ENCODE measurements at places on chromosomes 2 and 18.

- no peak for DNase-seq
Observed at GRCh38 chr2:22701561-22702160, 683.3 kb upstream of the KLHL29 start.

DNA sequence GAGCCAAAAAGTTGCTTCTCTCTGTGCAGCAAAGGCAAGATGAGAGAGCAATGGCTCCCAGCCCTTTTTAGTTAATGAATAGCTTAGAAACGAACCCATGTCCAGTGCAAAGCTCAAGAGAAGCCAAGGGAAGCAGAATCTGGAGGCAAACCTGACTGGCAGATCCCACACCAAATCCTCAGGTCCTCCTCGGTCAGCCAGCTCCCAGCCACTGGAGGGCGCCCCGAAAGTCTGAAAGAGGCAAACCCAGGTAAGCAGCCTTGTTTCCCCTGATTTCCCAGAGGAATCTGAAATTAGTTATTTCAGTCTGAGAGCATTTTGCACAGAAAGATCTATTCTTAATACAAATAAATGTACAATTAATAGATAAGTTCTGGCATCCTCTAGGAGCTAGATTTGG is 71.3 kb upstream of the PID1 start:
- DNase-seq, result no peak

DNA sequence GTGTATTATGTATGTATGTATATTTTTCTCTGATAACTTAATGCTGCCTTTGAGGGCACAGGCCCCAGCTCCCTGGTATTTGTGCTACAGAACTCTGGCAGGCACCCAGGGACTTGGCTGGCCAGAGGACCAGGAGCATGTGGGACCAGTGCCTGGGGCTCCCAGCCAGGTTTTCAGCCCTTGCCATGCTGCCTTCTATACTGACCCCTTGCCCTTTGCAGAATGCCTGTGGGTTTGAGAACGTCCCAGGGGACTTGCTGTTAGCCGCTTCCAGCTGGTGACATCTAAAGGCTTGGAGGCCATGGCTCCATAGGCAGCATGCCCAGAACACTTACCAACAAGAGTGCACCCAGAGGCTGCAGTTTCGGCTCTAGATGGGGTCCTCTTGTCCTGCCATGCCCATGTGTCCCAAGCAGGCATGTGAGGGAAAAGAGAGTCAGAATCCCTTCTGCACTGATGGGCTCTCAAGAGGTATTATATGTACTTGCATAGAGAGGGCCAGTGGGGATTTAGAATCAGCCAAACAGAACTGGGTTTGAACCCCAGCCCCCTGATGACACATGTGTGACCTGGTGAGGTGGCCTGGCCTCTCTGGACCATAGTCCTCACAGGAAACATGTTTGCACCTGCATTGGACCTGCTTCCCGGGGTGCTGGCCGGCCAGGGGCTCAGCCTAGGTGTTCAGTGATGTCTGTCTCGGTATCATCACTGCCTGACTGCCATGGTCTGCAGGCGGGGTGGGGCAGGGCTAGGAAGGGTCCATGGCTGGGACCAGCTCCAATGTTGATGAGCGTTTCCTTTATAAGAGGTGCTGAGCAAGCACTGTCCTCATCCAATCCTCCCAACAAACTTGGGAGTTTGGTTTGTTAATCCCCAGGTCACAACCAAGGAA is 119.2 kb upstream of the FHL2 start:
- DNase-seq, result no peak

DNA sequence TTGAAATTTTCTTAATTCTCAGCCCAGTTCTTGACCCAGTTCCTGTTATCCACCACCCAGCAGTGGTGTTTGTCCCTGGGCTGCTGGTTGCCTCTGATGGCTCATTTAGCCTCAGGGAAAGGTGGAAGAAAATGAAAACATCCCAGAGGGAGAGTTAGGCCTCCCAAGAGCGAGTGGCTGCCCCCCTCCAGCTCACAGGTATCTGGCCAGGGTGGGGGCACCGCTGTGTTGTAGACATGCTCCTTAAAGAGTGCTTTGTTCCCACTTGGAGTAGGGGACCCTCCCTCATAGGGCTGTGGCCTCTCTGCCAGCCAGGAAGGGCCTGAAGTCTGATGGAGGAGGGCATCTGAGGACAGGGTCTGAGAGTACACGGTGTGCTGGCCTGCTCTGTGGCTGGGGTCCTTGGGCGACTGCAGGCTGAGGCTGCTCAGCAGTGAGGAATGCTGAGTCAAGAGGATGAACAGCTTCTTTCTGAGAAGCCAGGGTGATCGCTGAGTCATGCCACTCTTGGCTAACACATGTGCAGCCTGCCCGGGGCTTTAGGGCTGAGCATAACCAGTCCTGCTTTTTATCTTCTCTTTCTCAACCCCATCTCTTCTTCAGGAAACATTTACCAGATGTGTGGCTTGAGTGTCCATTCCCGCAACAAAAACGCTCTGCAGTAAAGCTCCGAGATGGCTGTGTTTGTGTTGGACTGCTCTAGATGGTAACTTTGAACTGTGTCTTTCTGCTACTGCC is 72.3 kb downstream of the IL1R2 start:
- DNase-seq, result no peak

GRCh38 chr2:162342321-162342720 is 1.6 kb upstream of the GCA start:
- DNase-seq, result no peak

DNA sequence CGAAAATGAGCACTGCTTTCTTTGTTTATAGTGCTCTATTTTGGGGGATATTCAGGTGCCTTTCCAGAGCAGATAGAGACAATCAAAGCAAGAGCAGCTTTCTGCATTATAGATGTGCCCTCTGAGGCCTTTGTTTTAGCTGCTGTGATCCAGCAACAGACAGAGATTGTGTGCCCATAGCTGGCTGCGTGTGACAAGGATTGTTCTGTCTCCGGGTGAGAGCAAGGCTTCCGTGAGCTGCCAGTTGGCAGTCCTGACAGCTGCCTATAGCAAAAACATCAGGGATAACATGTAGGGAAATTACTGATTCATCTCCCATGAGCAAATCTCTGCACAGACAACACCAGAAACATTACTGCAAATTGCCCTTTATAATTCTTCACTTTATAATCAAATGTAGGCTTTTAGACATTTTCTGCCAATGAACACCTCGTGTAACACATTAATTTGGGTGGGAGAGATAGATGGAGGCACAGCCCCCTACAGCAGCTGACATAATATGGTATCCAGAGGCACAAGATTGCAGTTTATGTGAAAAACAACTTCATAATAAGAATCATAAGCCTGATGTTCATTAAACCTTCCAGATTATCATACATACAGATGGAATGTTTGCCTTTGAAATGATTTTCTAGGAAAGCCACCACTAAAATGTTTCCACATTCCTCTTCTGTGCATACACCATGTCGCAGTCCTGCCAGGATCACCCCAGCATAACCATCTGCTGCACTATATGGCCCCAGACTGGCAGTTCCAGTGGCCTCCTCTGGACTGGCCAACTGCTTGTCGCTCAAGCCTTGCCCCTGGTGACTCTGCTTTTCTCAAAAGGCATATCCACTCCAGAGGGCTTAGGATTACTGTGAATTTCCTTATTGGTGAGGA is 131.2 kb downstream of the TRIB2 start:
- no peak for DNase-seq

GRCh38 chr2:55010149-55010591 is 40.1 kb downstream of the RTN4 start:
- peak; percentile 10 for DNase-seq

GRCh38 chr2:24313744-24314632 is 46.3 kb downstream of the ITSN2 start:
- DNase-seq, result no peak

- DNase-seq, result peak; percentile 70
Observed at GRCh38 chr2:38535744-38536506, 66.8 kb downstream of the HNRNPLL start.

DNA sequence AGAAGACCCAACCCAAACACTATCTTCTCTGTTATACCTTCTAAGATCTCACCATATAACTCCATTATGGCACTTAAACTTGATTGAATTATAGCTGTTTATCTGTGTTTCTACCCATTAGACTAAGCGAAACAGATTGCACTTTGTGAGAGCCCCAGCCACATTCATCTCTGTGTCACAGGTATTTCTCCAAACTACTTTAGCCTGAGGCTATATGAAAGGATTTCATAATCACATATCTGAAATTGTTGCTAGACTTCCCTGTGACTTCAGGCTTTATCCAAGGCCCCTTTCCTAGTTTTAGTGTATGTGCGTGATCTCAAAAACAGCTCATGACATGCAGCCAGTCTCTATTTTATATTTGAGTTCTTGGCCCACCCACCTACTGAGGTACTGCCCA is 745.0 kb upstream of the ACVR2A start:
- DNase-seq, result no peak

- no peak for DNase-seq
Observed at GRCh38 chr2:69911985-69912563, 2.8 kb upstream of the MXD1 start.

DNA sequence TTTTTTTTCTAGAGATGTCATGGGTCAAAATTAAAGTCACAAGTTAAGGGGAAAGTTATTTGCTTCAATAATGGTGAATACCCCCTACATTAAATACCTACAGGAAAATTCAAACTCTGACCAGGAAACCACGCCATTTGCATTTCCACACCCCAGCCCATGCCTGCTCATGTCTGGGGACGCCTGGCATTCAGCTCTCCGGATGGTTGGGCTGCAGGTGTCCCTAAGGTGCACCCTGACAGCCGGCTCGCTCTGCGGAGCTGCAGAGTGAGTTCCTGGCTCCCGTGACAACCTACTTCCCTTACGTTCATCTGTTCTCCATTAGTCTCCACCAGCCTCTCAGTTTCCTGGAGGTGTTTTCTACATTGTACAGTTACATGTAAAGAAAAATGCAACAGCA is 122.7 kb upstream of the RIOK3 start:
- DNase-seq, result no peak

- no peak for DNase-seq
Observed at GRCh38 chr2:112345030-112346027, 69.9 kb downstream of the ZC3H6 start.

- no peak for DNase-seq
Observed at GRCh38 chr2:11945139-11946126, 199.0 kb downstream of the LPIN1 start.

GRCh38 chr2:175575346-175576258 is 394.1 kb upstream of the ATP5MC3 start:
- no peak for DNase-seq

GRCh38 chr18:51028201-51028805 is 1.7 kb upstream of the SMAD4 start:
- DNase-seq, result no peak

GRCh38 chr2:5367321-5367720 is 324.9 kb upstream of the SOX11 start:
- no peak for DNase-seq

- DNase-seq, result no peak
Observed at GRCh38 chr2:64624108-64624610, 29.6 kb downstream of the SERTAD2 start.

GRCh38 chr18:59238385-59238784 is 18.4 kb downstream of the GRP start:
- DNase-seq, result no peak
